HCEC 1CT (cell line): ENCODE measurements at places on chromosomes 7 and 10.

DNA sequence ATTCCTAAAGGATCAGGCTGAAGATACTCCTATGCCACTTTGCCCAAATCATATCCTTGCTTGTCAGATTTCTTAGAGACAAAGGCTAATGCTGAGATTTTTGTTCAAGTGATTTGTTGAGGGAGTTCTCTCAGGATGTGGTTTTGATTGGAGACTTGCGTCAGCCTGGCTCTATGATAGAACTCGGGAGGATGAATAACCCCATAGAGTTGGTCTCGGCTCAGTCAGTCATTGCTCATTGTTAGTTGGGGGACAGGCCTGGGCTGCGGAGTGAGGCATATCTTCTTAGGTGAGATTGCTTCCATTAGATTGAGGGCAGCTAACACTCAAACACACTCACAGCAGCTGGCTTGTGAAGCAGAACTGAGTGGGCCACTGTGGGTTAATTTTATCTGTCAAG lies 203.4 kb downstream of the KIF20B start:
- DNase-seq: no peak

GRCh38 chr7:134084488-134085144 lies 42.5 kb upstream of the LRGUK start:
- no peak for DNase-seq

GRCh38 chr10:436911-437665 lies 252.4 kb downstream of the DIP2C start:
- DNase-seq: no peak

- DNase-seq: no peak
Observed at GRCh38 chr10:33353853-33354252, 19.4 kb upstream of the NRP1 start.

- DNase-seq: no peak
Observed at GRCh38 chr10:17407047-17407446, 47.3 kb downstream of the ST8SIA6 start.

GRCh38 chr10:71651428-71651827 lies 68.2 kb downstream of the C10orf105 start:
- no peak for DNase-seq

- DNase-seq: no peak
Observed at GRCh38 chr7:68816491-68816890, 781.8 kb upstream of the AUTS2 start.

GRCh38 chr10:62087329-62087728 lies 181.3 kb downstream of the RTKN2 start:
- no peak for DNase-seq

GRCh38 chr10:69469976-69470375 lies 18.7 kb downstream of the TSPAN15 start:
- DNase-seq: no peak

DNA sequence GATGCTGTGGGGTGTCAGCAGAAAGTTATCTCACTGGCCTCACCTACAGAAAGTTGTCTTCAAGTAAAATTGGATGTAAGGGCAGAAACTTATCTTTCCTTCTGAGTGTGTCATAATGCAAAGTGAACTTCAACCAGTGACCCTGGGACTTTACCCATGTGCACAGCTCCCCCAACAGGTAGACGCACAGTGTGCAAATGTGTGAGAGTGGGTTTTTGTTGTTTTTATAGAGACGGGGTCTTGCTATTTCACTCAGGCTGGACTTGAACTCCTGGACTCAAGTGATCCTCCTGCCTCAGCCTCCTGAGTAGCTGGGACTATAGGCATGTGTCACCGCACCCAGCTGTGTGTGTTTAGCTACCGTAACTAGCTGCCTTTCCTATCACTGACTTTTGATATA lies 6.4 kb upstream of the KAZALD1 start:
- no peak for DNase-seq

DNA sequence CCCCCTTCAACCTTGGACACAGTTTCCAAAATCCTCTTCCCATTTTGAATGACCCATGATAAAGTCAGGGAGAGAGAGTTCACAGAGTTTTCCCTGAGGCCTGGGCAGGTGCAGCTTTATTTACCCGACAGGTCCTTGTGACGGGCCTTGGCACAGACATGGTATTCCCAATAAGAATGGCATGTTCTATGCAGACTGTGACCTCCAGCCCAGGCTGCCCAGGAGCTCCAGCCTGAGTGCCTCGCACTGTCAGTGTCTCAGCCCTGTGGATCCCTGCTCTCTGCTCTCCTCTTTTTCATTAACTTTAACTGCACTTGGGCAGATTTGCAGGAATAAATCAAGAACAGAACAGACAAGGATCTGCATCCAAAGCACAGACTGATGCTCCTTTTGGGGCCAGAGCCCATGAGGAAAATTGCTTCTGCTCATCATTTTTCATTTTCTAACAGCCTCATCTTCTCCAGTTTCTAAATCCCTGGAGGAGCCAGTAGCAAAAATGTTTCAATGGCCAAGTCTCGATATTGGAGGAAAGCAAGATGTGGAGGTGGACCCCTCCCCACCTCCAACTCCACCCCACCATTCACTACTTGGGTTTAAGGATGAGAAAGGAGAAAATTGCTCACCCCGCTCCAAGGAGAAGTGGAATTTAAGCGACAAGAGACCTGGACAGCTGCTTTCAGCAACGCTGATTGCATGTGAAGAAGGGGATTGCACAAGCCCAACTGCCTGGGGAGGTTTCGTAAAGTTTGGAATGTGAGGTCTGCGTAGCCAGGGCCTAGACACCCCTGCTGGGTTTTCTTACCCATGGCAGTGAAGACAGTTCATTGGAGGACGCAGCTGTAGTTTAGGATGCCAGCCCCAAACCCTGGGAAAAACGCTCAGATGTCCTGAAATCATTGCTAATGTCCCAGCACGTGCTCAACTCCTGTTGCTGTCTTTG lies 225.9 kb downstream of the WDR11 start:
- no peak for DNase-seq

- peak; percentile 45 for DNase-seq
Observed at GRCh38 chr7:76108540-76109233, 60.8 kb downstream of the MDH2 start.

GRCh38 chr10:112637901-112638300 lies 190.9 kb downstream of the VTI1A start:
- DNase-seq: no peak

DNA sequence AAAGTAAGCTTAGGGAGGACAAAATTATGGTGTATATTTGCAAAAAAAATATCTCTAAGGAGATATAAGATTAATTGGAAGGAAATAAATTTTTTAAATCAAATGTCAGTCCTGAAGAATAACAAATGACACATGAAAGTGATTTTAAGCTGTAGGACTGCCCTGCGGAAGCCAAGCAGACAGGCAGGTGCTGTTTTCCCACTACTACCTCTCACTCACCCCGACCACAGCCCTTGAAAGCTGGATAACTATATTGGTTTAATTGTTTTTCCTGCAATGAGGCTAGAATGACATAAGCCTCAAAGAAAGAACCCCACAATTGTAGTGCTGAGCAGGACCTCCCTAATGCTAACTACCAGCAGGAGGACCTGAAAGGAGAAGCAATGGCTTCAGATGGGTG lies 68.6 kb upstream of the VIPR2 start:
- DNase-seq: no peak

GRCh38 chr7:118250860-118251494 lies 26.5 kb downstream of the ANKRD7 start:
- DNase-seq: no peak

- peak; percentile 16 for DNase-seq
Observed at GRCh38 chr10:102421757-102422512, 1.3 kb downstream of the FBXL15 start.

- DNase-seq: no peak
Observed at GRCh38 chr7:26663874-26664273, 200.5 kb downstream of the SKAP2 start.

DNA sequence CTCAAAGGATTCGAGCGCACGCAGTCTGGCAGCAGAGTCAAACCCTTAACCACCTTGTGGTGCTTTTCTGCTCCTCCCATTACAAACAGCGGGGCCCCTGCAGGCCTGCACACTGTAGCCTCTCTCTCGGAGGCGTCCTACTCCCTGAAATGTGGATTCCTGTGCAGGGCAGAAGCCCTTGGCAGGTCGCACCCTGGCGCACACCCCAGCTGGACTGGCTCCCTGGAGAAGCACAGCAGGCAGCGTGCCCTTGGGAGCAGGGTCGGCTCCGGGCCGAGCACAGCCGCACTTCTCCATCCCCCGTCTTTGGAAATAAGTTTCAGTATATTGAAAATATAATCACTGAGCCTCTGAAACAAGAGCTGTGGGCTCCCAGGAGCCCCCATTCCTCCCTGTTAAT lies 144.1 kb downstream of the C10orf105 start:
- no peak for DNase-seq

- no peak for DNase-seq
Observed at GRCh38 chr10:127882801-127883459, 9.8 kb downstream of the CLRN3 start.

- peak; percentile 79 for DNase-seq
Observed at GRCh38 chr10:14486777-14487487, 156.2 kb upstream of the FRMD4A start.

DNA sequence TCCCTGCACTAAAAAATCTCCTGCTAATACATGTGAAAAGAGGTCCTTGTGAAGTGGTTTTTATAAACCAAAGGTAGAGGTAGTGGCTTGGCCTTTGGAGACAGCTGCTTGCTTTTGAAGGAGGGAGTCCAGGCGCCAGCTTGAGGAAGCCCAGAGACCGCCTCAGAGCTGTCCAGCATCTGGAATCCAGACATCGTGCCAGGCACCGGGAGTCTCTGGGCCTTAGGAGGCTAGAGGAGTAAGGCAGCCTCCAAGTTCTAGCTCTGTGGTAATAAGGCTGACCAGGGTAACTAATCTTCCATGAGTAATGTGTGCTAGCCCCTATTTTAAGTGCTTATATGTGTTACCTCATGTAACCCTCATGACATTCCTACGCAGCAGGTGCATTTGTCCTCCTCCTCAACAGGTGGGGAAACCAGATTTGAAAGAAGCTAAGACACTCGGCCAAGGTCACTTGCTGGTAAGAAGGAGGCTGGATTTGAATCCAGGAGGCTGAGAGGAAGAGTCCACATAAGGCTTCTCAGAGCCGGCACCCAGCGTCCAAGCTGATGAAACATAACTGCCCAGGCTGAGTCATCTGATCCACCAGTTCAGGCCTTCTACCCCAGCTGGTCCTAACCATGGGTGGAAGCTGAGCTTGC lies 26.1 kb downstream of the PRLHR start:
- peak; percentile 70 for DNase-seq

DNA sequence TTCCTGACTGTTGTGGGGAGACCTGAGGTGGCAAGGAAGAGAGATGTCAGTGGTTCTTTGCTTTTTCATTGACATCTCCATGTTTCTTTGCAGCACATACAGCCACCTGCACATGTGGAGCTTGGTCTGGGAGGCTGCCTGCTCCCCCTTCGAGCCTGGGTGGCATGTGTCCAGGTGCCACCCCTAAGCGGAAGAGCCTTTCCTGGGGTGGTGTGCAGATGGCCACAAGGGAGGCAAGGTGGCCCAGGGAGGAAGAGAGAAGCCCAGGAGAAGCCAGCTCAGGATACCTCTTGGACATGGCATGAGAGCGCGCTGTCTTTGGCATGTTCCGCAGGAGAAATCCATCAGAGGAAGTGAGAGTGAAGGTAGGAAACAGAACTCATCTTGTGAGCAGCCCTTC lies 105.9 kb upstream of the NPTX2 start:
- DNase-seq: no peak

- DNase-seq: no peak
Observed at GRCh38 chr7:98668255-98668654, 51.2 kb downstream of the NPTX2 start.

- no peak for DNase-seq
Observed at GRCh38 chr10:129102906-129103693, 363.9 kb upstream of the MGMT start.

- no peak for DNase-seq
Observed at GRCh38 chr7:127390817-127391590, 1.5 kb downstream of the ZNF800 start.

- peak; percentile 2 for DNase-seq
Observed at GRCh38 chr7:102193806-102194205, 92.9 kb upstream of the SH2B2 start.

DNA sequence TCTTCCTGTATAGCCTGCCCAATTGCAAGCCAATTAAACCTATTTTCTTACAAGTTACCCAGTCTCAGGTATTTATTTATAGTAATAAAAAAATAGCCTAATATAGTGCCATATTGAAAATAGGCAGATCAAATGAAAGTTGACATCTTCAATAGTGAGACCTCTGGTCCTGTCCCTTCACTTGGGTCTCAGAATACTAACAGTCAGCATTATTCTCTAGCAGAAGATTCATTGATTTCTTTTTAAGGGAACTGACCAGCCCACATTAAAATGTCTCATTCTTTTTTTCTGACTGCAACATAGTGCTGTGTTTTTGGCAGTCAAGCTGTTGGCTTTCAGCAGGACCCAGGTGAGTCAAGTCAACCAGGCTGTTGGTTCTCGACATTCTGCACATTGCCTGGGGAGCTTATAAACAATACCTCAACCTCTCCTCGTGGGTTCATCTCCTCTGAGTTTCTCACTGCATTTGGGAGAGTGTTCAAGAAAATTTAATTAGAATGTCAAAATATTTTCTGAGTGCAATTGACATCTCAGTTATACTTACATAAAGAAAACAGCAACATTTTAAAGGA lies 109.8 kb downstream of the MKX start:
- no peak for DNase-seq

GRCh38 chr10:126468876-126469643 lies 80.8 kb upstream of the ADAM12 start:
- DNase-seq: no peak
